Daoy (cell line): ENCODE measurements at places on chromosomes 11 and 22. TPM values are rescaled to one million over a fixed set of nuclear protein-coding genes. Genes with fewer than 3 reads are reported as not detected.

The EFCAB6 gene
- total RNA-seq: 2.6 and 3.1 TPM in 2 replicates

- no peak for DNase-seq
These were observed 70.7 kb downstream of the NFAM1 start for GRCh38 chr22:42361523-42361922.

The KCNQ1 gene
- 0.36 TPM in 1 of 2 replicates, not detected in the other for total RNA-seq

The HOATZ gene
- not detected in 2 replicates for total RNA-seq

The PPP6R3 gene
- 85.4 and 91.6 TPM in 2 replicates for total RNA-seq

- peak; percentile 31 for DNase-seq
These were observed 490.1 kb downstream of the OPCML start for GRCh38 chr11:133041928-133042882.

- no peak for DNase-seq
These were observed 6.5 kb downstream of the PTDSS2 start for GRCh38 chr11:456533-456932.
